ENCODE measurements at places on chromosomes 5 and 9.

- no peak for DNase-seq
Observed at GRCh38 chr9:125549465-125549871, 157.5 kb downstream of the MAPKAP1 start.

DNA sequence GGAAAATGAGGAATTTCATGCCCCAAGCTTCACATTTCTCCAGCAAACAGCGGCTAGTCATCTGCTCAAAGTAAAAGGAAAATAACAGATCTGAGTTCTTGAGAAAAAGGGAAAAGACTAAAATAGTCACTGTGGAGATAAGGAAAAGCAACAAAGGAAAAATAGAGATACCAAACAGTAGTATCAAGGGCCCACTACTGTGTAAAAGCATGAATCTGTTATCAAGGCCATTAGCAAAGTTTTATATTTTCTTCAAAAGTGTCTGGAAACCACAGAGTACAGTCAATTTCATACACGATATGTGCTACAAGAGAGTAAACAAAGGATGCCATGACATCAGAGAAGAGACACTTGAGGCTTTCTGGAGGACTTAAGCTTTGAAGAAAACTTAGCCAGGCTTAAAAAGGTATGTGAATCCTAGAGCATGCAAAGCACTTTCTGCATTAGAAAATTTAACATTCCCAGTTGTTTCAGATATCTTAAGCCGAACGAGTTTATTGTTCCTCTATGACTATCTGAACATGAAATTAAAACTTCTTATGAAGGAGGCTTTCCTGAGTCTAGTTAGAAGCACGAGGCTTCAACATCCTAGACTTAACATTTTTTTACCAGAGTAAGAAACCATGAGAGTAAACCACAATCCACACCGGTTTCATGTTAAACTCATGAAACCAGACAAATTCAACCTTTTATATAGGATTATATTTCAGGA lies 1.2 kb downstream of the TTC33 start:
- no peak for DNase-seq

DNA sequence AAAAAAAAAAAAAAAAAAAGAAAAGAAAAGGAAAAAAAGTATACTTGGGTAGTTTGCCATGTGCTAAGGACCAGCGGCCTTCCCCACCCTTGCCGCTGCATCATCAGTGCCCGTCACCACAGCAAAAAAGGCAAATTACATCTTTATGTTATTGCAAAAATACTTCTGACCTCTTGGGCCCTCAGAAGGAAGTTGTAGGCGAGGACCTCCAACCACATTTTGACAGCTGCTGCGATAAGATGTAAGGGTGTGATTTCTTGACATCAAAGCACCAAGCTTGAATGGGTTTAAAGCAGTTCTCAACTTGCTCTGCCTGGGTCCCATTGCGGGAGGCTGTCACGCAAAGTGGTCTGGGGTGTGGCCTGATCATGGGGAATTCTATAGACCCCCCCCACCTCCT lies 39.2 kb downstream of the DMRT1 start:
- no peak for DNase-seq

DNA sequence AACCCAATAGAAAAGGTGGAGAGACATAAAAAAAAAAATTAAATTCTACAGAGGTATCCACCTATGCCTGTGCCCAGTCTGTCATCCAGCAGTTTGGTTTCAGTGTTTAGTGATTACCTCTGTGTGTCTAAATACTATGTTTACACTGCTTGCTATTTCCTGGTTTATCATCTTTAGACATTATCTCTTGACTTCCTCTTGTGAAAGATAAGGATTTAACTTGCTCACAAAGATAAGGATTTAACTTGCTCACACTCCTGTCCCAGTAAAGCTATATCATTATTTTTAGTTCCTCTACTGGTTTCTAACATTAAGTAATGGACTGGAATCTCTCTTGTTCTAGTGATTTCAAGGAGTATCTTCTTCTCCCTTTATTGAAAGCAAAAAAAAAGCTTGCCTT lies 53.9 kb upstream of the ZFR start:
- DNase-seq, result no peak

DNA sequence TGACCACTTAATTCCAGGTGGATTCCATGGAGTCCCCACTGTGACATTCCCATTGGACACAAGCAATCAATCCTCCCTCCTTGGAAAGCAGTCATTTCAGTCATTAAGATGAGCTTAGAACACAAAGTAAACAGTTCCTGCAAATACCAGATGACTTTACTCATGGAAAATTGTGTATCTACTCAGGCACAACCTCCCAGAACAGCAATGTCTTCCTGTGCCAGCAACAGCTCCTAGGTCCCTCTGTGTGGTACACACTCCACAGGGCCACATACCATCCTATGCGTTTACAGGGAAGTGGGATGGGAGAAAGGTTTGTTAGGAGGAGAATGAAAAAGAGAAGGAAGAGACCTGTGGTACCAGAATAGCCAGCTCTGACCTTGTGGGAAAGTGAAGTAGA lies 53.7 kb downstream of the MTMR12 start:
- DNase-seq, result no peak

Measured in NCI-H1436 treated with DMSO at 0.1 percent for 48 hours (cell line).